ENCODE measurements at places on chromosomes 1 and 21.

- peak; percentile 7 for DNase-seq
Observed at GRCh38 chr1:107750364-107750959, 214.5 kb downstream of the VAV3 start.

- DNase-seq, result no peak
Observed at GRCh38 chr1:8563944-8564537, 246.1 kb downstream of the SLC45A1 start.

GRCh38 chr1:184801503-184801902 lies 46.8 kb upstream of the EDEM3 start:
- no peak for DNase-seq

DNA sequence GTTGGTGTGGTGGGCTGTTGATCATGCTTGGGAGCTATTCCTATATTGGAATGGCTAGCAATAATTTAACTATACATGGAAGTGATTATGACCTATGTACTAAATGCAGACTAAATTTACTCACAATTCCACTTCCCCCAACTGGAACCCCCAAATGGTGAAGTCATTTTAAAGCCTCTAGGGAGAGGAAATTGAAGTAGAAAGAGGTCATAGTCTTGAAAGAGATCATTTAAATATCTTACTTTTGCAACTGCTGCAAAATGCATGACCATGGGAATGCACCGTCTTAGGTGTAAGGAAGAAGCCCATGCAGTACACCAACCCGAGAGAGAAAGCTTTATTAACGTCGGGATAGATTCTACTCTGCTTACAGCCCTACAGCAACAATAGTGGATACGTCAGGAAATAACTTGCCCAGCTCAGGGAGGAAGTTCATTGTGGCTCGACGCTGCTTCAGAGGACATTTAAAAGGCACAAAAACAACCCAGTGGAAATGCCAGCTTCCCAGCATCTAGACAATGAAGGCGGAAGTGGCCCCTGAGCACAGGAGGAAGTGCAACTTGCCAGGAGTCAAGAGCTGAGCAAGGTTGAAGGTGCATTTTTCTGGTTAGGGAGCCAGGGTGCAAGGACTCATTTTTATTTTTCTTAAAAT lies 26.5 kb downstream of the CYYR1 start:
- no peak for DNase-seq

GRCh38 chr1:21531241-21531640 lies 22.0 kb downstream of the ALPL start:
- DNase-seq, result no peak

- DNase-seq, result no peak
Observed at GRCh38 chr1:30645807-30646206, 77.6 kb downstream of the MATN1 start.

DNA sequence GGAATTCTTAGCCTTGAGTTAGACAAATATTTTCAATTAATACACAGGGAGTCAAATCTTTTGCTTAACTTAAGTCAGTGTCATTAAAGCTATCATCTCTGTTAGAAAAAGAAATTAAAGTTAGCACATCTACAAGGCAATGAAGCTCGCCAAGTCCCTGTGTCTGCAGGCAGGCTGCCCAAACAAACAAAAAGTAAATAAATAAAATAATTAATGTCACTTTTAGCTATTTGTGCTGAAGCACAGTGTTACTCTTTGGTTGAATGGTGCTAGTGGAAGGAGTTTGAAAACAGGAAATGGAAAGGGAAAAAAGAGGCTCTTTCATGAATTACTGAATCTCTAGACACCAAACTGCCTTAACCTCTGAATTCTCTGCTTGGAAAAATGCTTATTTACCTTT lies 37.1 kb upstream of the COL11A1 start:
- DNase-seq, result no peak

GRCh38 chr1:64515427-64515826 lies 45.5 kb downstream of the CACHD1 start:
- DNase-seq, result no peak

DNA sequence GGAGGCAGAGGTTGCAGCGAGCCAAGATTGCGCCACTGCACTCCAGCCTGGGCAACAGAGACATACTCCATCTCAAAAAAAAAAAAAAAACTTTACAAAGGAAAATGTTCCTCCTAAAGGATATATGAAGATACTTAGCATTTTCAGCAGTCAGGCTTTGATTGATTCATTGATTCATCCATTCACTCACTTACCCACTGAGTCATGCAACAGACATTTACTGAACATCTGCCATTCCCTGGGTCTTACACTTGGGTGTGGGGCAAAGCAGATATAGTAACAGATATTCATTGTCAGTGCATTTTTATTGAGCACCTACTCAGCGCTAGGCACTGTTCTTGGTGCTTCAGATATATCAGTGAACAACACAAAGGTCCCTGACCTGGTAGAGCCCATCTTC lies 5.6 kb upstream of the LACTBL1 start:
- DNase-seq, result no peak

DNA sequence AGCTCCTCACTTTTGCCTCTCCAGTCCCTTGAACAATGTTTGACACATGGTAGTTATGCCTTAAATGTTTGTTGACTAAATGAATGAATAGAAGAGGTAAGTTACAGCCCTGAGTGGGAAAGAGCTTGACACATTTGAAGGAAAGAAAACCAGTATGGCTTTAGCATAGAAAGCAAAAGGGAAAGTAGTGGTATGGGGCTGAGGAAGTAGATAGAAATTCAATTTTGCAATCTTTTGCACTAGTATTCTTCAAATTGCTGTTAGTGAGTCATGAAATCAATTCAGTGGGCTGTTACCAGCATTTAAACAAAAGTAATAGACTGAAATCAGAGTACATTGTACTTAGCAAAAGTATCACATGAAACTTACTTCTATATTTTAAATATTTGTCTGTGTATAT lies 21.1 kb downstream of the PLA2G4A start:
- no peak for DNase-seq

DNA sequence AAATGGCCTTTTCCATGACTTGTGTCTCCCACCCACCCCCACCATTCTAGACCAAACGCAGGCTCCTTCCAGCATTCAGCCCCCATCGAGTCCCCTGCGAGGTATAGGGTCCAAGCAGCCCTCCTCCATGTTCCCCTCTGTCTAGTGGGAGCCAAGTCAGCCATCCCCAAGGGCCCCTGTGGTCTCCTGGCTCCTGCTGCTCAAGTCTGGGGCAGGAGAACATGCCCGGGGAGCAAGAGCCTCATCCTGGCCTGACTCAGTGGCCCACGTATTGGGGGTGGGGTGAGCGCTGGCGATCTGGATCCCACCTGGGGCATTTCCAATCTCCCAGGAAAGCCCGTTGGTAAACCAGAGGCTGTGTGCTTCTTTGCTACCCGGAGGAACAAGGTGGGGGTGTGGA lies 4.1 kb upstream of the PRDM16 start:
- DNase-seq, result no peak

GRCh38 chr1:213409971-213410370 lies 358.9 kb downstream of the RPS6KC1 start:
- DNase-seq, result no peak

GRCh38 chr1:3687504-3687903 lies 35.2 kb downstream of the TP73 start:
- no peak for DNase-seq

GRCh38 chr1:50108497-50109059 lies at the start of gene ELAVL4:
Gene ELAVL4 (plus strand): TSS chr1:50108920. CDS start chr1:50109190, 270 bp downstream.
- DNase-seq, result no peak

DNA sequence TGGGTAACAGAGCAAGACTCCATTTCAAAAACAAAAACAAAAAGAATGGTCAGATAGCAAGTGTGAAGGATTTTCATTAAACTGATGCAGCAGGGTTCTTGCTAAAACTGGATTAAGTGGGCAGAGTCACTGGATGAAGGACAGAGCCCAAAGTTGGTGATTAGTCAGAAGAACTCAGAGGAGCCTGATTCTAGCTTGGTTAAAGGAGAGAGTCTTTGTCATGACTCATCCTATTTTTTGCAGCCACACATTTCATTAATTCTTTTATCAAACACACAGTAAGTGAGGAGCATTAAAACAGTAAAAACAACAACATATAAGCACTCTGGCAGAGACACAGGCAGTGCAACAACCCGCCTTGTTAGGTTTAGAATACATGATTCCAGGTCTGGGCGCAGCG lies 56.0 kb upstream of the EDARADD start:
- no peak for DNase-seq

DNA sequence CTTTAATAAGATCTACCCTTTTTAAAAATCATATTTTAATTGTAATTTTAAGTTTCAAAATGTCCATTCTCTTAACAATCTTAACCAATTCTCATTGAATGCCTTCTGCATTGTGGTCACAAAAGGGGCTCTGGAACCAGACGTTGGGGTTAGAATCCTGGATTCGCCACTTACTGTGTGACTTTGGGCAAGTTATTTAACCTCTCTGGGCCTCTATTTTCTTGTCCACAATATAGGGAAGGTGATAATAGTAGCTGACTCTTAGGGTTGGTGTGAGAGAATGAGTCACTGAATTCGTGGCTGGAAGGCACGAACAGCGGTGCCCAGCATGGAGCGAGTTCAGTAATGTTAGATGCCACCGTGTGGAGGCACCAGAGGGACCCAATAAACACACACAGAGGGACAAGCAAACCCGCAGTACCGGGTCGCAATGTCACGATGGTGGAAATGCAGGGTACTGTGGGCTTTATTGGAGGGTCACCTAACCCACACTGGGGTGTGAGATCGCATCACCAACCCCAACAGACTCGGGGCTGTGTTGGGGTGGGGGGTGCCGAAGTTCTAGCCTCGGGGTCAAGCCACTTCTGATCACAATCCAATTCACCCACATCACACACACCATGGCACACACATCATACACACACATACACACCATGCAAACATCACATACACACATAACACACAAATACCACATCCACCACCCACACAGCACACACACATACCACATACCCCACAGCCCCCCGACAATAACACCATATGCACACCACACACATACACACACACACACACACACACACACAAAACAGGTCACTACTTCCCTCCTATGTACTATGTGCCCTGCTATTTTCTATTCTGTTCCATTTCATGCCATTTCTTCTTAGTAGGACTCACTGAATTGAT lies 27.0 kb upstream of the IFNAR2 start:
- no peak for DNase-seq

GRCh38 chr1:214678386-214678785 lies 75.4 kb downstream of the CENPF start:
- DNase-seq, result no peak

DNA sequence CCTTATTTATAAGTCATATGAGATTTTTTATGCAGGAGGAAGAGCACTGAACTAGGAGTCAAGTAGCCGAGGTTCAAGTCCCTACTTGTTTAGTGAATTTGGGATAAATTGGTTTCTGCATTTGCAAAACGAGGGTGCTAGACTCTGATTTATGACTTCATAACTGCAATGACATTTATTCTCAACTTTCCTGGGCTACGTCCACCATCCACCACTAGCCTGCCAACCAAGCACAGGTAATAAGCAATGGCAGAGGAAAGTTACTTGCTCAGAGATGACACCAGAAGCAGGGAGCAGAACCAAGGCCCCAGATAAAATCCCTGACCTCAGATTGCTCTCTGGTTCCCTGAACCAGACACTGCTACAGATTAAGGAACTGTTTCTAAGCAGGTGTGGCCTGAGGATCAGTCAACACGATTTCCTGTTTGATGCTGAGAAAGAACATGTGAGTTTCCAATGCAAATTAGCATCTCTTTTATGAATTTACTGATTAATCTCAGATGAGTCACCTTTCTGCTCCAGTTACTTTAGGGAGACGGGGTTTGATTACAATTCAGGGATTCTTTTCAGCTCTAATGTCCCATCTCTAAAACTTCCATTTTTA lies 52.7 kb downstream of the PLPP3 start:
- no peak for DNase-seq

DNA sequence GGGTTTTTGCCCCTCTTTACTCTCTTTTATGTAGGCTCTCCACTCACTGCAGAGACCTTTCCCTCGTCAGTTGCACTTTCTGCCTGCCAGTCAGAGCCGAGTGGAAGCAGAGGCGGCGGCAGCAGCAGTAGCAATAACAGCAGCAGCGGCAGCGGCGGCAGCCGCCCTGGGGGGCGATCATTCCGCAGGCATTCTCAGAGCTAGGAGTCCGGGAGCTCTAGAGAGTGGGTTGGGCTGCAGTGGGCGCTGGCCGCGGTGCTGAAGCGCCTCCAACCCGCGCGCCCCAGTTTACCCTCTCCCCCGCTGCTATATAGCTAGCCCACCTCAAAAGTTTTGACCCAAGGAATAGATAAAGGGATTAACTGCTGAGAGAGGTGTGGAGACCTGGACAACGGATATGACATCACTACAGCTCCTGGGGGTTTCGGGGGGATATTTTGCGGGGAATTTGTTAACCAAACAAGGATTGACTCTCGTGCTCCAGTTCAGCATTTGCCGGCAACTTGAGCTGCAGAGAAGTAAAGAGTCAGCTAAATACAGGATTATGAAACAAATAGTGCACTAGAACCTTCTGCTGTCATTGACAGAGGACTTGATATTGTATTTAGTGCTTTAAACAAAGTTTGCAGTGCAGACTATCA lies at the start of gene OLFM3:
OLFM3 (minus strand) TSS at position 102 of the 641 bp plus-strand sequence.
- DNase-seq, result no peak

- no peak for DNase-seq
Observed at GRCh38 chr1:1947493-1947892, 28.4 kb upstream of the TMEM52 start.

GRCh38 chr1:78980511-78980910 lies 26.0 kb downstream of the ADGRL4 start:
- DNase-seq, result no peak

- DNase-seq, result peak; percentile 44
Observed at GRCh38 chr1:159161001-159161718, 10.3 kb upstream of the CADM3 start.

DNA sequence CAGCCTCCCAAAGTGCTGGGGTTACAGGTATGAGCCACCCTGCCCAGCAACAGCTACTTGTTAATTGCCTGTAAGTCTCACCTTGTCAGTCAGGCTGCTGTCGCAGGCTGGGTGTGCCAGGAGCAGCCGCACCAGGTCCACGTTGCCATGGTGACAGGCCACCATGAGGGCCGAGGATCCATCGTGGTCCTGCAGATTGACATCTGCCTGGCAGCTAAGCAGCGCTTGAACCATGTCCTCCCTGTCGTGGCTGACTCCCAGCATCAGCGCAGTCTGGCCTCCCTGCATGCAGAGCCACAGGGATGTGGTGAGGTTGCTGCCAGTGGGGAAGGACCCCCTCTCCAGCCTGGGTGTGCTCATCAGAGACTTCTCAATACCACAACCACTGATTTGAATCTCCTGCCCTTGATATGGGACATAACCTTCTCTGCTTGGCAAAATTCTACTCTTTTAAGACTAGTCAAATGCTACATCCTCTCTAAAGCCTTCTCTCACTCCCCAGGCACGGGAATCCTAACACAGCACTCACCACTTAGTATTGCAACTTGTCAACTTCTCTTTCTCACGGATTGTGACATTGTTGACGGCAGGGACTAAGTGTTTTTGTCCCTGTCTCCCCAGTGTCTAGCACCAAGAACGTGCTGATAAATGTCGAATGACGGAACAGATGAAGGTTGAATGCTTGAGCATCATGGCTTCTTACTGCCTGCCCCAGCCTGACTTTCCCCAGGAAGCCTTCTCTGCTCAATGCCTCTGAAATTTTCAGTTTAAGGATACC lies 52.9 kb downstream of the L1TD1 start:
- no peak for DNase-seq

- DNase-seq, result no peak
Observed at GRCh38 chr1:163668472-163668871, 346.7 kb downstream of the NUF2 start.

GRCh38 chr1:923131-923990 lies at the start of gene SAMD11:
Gene SAMD11 (plus strand): TSS chr1:923923. CDS start chr1:924432, 509 bp downstream.
- peak; percentile 35 for DNase-seq

GRCh38 chr1:37038227-37039093 lies 4.1 kb upstream of the GRIK3 start:
- no peak for DNase-seq

GRCh38 chr1:195580988-195581387 lies 1027.3 kb downstream of the KCNT2 start:
- no peak for DNase-seq
